ENCODE measurements at places on chromosomes 11 and 22.
A peak's percentile ranks its signal among the peaks of the same experiment; 100 is the strongest.

GRCh38 chr11:117724104-117724503, 72.9 kb downstream of the DSCAML1 start:
- DNase-seq: no peak

DNA sequence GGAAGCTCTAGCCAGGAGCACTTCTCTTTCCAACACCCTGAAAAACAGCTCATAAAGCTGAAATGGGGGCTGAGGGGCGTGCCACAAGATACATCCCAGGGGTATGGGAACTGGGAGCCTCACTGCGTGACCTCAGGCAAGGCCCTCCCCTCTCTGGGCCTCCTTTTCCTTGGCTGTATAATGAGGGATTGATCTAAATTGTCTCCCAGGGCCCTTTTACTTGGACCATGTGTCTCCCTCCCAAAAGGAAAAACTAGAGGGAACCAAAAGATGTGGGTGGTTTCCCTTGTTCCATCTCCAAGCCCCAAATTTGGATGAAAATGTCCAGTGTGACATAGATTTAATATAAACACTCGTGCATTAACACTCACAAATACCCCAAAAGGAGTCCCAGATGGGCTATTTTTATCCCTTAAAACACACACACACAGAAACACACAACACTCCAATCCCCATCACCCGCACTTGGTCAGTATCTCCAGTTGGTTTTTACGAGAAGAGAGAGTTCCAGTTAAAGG, 25.9 kb upstream of the SMTN start:
- no peak for DNase-seq

- no peak for DNase-seq
Measured at GRCh38 chr11:122599434-122599833, 56.1 kb upstream of the UBASH3B start.

DNA sequence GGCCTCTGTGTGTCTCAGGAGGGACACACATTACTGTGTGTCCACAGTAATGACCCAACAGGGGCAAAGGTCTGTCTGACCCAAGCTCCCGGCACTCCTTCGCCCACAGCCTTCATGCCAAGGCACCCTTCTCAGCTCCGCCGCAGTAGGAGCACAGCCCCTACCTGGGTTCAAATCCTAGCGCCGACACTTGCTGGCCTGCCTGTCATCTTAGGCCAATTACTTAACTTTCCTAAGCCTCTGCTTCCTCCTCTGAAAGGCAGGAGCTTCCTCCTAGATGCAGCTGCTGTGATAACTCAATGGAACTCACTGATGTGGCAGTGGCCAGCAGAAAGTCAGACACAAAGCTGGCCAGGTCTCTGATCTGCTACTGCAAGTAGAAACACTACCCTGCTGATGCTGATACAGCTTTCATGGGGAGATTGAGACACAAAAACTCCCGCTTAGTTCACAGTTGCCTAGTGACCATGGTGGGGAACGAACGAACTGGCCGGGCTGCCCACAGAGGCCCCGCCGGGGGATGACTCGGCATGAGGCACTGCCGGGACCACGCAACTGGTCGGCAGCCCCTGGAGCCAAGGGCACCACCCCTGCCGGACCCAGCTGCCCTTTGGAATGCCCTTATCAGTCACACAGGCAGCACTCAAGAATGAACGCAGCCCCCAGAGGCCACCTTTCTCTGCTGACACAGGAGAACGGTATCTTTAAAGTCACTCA, 8.1 kb downstream of the EHD1 start:
- no peak for DNase-seq

DNA sequence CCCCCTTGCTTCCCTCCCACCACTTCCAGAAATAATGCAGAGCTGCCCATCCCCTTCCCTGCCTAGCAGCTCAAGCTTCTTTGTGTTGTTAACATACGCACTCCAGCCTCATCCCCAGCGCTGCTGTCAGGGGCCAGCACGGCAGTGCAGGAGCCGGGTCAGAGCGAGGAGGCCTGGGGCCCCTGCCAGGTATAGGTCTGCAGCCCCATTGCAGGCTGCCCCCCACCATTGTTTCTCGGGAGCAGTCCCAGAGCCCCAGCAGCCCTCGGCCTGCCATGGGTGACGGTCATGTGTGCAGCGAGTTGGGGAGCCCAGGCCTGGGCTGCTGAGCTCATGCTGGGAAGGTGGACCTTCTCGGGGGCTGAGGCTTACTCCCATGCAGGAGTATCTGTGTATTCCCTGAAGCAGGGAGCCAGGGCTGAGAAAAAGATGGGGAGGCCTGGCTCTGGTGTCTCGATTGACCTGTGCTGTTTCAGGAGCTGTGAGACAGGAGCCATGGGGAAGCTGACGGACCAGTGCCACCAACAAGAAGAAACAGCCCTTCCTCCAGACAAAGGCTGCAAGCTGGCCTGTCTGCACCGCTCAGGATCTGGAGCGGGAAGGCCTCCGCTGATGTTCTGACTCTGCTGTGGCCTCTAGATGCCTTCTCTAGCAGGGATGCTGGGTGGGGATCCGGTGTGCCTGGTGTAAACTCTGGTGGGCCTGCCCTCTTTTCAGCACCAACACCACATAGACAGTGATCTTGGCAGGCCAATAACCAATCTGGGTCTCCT, 220.5 kb upstream of the B3GAT1 start:
- no peak for DNase-seq

DNA sequence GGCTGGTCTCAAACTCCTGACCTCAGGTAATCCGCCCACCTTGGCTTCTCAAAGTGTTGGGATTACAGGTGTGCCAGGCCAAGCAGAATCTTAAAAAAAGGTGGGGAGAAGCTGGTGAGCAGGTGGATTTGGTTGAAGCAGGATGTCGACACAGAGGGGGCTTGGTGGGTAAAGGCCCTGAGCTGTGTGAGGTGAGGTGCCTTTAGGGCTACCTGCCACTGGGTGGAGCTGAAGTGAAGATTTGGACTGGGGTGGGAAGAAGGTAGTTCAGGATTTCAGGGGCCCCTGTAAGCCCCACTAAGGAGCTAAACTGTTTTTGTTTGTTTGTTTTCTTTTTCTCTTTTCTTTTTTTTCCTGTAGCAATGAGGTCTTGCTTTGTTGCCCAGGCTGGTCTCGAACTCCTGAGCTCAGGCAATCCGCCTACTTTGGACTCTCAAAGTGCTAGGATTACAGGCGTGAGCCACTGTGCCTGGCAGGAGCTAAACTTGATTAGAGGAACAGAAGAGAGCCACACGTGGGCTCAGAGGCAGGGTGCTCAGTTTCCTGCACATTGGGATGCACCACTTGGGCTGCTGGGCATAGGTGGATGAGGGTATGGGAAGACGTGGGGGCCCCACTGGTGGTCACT, 6.0 kb downstream of the P2RX6 start:
- DNase-seq: no peak

- no peak for DNase-seq
Measured at GRCh38 chr22:49268924-49269323, 558.7 kb downstream of the BRD1 start.

DNA sequence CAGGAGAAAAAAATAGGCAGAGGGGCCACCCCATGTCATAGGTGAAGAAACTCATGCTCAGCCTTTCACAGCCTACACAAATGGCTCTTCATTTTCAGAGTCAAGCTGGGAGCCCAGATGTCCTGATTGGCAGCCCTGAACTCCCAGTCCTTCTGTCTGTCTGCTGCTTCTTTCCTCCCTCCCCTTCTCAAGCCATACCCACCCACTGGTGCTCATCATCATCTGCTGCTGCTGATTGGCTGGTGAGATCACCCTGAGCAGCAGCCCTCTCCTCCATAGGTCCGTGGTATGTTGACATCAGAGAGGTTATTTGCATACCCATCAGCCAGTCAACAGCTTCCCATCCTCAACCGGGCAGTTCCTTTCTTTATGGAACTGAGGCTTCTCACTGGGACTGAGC, 46.1 kb upstream of the PRDM11 start:
- no peak for DNase-seq

GRCh38 chr11:68574308-68574707, 110.0 kb upstream of the GAL start:
- no peak for DNase-seq

- no peak for DNase-seq
Measured at GRCh38 chr22:19434829-19435580, 2.7 kb downstream of the MRPL40 start.

GRCh38 chr11:119030029-119030328, 698 bp downstream of the SLC37A4 start:
- peak; percentile 17 for DNase-seq

DNA sequence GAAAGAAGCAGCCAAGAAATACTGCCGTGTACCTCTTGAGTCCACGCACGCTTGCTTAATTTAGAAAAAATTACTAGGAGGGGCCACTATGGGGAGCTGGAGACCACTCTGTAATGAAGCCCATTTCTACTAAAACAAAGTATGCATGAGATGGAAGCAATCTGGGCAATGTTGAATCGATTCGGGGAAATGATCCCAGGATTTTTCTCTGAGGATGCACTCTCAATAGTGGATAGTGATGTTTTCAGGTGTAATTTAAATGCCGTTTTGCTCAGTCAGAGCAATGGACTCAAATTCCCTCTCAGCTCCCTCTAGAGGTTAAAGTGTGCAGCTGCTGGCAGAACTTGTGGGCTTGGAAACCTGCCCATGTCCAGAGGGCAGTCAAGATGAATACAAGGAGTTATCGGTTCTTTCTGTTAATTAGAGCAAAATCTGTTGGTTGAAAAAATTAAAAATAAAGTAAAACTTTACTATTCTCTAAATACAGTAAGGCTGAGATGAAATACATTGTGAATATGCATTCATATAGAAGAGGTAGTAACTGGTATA, 64.1 kb downstream of the ME3 start:
- peak; percentile 14 for DNase-seq

DNA sequence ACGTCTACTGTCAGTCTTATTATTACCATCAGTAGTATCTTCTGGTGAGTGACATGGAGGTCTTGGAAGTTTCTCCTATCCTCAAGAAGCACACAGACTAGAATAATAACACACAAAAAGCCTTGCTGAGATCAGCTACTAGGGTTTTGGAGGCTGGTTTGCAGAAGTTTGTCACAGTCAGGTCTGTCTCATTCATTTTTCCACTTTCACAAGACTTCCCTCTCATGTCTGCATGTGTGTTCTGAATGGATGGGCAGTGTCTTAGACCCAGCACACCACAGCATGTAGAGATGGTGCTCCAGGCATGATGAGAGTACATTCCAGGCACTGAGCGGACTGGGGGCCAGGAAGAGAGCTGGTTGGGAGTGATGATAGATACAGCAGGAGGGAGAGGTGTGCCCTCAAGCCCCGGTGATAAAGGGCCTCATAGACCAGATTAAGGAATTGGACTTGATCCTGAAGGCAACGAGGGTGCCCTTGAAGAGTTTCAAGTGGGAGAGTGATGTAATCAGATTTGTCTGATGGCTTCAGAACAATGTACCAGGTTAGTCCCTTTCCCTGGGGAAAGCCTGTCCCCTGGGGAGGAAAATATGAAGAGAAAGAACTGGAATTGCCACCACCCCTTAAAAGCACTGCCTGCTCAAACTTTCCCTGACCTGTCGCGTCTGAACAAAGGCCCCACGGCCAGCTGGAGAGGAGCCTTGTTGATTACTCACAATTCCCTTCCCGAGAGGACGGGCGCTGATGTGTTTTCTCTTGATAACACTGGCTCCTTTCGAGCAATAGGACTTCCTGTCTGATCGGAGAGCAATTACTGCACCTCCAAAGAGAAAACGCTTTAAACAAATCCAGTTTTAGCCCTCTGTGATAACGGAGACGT, 45.1 kb upstream of the LMO2 start:
- DNase-seq: no peak

GRCh38 chr11:116777056-116777455, 4.3 kb upstream of the BUD13 start:
- no peak for DNase-seq

DNA sequence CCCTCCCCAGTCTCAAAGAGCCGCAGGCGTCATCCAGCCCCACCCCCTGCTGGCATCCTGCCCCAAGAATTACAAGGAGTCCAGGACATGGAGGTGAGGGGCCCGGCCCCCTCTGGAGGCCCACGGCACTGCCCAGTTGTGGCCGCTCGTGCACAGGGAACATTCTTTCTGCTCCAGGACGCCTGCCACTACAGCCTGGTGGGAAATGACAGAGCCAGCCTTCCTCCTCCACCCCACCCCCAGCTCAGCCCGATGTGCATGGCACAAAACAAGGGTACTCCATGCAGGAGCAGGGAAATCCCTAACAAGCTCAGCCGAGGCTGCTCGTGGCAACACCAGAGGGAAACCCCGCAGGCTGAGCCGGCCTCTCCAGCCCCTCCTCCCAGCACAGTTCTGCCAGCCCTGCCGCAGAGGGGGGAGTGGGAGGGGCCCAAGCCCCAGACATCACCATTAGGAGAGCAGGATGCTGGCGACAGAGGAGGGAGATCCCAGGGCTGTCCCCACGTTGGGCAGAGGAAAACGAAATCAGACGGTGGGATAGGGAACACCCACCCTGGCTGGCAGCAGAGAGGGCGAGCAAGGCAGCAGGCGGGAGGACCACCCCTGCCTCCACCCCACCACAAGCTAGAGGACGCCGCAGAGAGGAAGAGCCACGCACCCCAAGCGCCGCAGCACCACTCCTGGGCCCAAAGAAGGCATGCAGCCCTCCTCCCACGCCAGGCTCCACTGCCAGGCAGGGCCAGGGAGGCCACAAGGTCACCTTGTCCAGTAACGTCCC, 10.0 kb downstream of the IGSF9B start:
- no peak for DNase-seq

GRCh38 chr11:43576320-43576802, 104.2 kb upstream of the HSD17B12 start:
- DNase-seq: no peak

- DNase-seq: no peak
Measured at GRCh38 chr22:36395055-36395849, 7.5 kb upstream of the MYH9 start.

DNA sequence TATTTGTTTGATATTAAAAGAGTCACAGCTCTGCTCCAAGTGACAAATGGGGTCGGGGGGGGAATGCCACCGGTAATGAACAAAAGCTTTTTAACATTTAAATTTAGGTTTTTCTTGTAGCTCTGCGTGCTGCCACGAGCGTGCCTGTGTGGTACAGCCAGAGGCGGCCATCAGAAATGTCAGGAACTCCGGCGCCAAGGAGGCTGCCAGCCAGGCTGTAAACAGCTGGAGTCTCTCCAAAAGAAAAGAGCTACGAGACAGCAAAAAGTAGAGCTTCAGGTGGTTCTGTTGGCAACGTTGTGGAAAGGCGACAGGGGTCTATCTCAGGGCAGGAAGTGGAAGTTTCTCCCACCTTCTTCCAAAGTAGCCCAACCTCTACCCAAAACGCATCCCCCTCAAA, 532.8 kb downstream of the OPCML start:
- no peak for DNase-seq

GRCh38 chr11:74592063-74592440, 330 bp upstream of the POLD3 start:
- no peak for DNase-seq

- peak; percentile 24 for DNase-seq
Measured at GRCh38 chr11:105034813-105035620, at the start of gene CASP1. Gene CASP1 (minus strand): TSS chr11:105035144. CDS start chr11:105035113, 31 bp downstream.

DNA sequence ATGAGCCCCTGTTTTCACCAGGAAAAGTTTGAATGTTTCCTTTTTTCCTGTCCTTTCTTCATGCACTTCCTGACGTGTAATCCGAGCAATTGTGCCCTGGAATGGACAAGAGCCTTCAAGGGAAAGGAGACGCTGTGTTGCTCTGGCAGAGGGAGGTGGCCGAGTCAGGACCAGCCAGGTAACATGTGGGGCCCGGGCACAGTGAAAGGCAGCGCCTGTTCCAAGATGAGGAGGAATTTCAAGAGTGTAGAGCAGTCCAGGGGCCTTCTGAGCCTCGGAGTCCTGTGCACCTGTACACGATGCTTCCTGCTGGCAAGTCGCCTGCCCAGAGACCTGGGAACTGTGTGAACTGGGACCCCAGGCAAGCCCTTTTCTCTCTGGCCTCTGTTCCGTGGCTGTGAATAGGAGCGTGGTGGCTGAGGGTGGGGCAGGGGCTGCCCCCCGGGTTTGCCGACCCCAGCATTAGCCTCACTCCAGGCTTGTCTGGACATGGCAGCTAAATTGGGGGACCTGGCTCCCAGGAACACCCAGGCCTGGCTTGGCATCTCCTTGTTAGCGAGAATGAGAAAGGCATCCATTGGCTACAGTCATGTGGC, 92.0 kb downstream of the MYEOV start:
- no peak for DNase-seq

Measured in activated CD4-positive, alpha-beta T cell treated with anti-CD3 and anti-CD28 coated beads for 4 hours (primary cell).